ENCODE measurements at places on chromosomes 5 and 9.

DNA sequence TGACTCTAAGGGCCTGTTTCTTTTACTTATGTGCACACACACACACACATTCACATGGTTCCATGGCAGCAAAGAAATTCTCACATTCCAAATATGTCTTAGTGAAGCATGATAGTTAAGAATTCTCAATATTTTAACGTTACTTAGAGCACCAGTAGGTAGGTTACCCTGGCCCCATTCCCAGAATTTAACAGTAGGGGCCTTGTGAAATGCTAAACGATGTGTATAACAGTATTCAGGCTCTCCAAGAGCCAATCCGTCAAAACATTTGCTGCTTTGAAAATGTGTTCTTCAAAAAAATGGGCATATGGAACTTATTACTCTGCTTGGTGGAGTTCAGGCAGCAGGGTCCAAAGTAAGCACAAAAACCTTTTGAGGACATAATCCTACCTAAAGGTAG is 93.7 kb upstream of the DAB2 start:
- DNase-seq = no peak

DNA sequence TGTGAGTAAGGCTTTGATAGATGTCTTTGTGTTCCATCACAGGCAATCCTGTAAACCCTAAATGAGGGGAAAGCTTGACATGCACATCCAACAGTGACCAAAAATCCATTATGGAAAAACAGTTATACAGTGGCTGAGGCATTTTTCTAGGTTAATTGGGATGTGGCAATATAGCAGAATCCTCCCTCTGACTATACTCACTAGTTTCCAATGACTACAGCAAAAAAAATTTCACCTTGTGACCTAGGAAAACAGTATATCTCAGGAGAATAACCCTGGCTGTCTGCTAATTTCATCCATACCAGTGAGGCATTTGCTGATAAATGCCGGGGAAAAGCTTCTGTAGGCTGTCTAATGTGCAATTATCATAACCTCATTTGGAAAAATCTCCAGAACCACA is 49.9 kb upstream of the SNCAIP start:
- DNase-seq = no peak

DNA sequence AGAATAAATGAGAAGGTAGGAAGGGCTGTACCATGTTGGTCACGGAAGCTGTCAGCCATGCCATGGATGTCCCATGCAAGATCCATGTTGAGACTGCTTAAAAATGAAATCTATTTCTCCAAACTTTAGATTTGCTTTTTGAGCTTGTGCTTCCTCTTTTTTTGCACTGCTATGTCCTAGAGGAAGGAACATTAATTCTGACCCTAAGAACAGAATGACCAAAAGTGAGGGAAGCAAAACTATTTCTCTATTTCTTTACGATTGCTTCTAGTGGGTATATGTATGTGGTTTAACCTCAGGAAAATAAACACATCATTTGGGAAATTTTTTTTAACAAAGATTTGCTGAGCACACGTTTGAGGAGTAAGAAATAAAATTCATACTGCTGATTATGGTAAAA is 84.6 kb downstream of the USP20 start:
- no peak for DNase-seq

DNA sequence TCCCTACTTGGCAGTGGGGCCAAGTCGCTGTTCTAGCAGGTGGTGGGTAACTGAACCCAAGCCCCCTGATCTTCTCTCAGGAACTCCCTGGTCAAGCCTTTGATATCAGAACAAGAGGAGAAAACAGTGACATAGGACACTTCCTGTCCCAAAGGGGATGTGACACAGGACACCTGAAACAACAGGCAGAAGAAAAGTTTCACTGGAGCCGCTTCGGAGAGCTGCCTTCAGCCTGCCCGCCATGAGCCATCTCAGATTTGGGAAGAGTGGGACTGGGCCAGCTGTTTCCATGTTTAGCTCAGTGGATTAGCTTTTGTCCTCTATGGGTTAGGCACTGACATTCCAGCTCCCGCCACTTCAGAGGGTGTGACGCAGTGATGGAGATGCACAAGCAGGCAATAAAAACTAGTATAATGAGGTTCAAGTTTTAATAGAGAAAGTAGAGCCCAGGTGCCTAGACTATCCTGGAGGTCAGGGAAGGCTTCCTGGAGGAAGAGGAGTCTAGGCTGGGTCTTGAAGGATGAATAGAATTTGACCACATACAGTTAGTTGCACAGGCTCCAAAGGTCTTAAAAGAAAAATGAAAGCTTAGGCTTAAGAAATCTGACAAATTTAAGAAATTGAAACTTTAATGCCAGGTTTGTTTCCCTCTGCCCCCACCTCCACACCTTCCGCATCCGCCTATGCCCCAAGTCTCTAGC is 104.1 kb upstream of the SPRY4 start:
- DNase-seq = no peak

Measured in nucleus accumbens (tissue), 56 donors.